ENCODE measurements at places on chromosomes 1 and 21.

DNA sequence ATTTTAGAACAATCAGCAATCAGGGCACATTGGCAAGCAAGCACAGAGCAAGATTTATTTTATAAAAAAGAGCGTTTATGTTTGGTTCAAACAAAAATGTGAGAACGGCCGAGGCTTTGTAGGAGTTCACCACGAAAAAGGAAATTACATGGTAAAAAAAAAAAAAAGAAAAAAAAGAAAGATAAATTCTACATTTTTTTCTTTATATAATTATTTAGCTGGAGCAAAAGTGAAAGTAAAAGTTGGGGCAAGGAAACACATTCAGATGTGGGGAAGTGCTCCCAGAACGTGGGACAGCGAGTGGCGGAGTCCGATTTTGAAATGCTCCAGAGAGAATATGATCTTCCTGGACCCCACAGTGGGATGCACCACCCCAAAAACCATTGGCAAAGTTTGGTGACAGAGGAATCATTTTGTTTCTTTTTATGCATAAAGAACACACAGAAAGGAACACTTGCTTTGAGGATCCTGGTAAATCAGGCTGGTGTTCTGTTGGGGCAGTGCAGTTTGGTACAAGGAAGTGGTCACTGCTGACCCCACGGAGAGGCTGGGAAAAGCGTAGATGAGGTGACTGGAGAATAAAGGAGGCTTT lies 16.3 kb upstream of the ATP5PO start:
- DNase-seq = no peak

DNA sequence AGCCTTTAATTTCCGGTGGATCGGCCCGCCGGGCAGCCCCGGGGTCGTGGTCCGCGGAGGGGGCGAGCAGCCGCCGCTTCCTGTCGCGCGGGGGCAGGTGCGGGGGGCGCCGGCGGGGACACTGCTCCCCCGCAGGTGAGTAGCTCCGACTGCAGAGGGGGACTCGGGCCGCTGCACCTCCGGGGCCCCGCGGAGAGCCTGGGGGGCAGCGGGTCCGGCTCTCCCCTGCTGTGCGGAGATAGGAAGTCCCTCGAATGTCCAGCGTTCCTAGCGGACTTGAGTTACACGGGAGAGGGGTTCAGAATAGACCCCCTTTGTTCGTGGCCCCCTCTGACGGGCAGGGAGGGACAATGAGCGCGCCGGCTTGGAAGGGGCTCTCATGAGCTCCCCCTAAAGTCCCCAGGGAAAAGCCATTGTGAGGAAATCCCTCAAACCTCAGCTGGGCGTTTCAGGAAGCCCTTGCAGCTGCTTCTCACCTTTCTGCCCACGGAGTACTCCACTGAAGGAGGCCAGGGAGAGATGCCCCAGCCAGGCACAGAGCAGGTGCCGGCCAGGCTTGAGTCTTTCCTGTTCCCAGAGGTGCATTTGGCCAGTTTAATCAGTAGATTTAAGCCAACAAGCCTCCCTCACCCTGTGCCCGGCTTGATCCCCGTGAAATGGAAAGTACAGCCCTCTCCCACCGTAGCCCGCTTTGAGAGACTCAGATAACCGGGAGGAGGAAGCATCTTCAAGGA lies 925 bp downstream of the PDE9A start:
- peak; percentile 35 for DNase-seq

DNA sequence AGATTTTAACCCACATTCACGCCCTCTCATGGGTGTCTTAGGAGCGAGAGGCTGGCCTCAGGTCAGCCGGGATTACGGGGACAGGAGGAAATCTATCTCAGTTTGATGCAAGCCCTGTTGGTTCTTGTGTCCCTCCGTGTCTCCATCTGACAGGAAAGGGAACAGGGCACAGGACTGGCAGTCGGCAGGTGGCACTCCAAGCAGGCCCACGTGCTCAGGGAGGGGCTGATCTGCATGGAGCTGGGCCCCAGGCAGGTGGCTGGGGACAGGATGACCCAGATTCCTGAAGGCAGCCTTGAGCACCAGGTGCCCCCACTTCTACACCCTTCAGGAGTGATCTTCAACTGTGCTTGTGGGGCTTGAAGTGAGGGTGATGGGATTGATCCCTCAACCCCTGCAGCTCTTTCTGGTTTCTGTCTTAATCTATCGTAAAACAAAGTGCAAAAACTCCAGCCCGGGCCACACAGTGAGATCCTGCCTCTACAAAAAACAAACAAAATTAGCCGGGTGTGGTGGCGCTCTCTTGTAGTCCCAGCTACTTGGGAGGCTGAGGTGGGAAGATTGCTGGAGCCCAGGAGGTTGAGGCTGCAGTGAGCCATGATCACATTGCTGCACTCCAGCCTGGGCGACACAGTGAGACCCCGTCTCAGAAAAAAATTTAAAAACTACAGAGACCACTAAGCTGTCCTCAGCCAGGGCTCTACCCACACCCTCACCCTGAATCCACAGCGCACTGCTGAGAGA lies 8.3 kb downstream of the PLEKHG5 start:
- no peak for DNase-seq

- no peak for DNase-seq
Measured at GRCh38 chr1:100035214-100035613, 65.4 kb downstream of the SLC35A3 start.

DNA sequence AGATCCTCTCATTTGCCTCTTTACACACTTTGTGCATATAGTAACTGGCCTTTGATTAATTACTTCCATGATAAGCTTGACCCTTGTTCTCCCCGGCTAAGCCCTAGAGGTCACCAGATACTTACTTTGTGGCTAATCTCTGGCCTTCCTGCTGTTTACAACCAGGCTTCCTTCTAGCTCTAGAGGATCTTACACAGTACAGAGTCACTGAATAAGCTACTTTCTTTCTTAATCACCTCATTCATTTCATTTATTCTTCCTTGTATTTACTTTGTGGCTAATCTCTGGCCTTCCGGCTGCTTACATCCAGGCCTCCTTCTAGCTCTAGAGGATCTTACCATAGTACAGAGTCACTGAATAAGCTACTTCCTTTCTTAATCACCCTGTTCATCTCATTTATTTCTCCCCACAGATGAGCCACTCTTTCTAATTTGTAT lies 144.3 kb upstream of the C1orf21 start:
- DNase-seq = no peak

GRCh38 chr1:118933051-118933781 lies 54.9 kb downstream of the TBX15 start:
- no peak for DNase-seq

DNA sequence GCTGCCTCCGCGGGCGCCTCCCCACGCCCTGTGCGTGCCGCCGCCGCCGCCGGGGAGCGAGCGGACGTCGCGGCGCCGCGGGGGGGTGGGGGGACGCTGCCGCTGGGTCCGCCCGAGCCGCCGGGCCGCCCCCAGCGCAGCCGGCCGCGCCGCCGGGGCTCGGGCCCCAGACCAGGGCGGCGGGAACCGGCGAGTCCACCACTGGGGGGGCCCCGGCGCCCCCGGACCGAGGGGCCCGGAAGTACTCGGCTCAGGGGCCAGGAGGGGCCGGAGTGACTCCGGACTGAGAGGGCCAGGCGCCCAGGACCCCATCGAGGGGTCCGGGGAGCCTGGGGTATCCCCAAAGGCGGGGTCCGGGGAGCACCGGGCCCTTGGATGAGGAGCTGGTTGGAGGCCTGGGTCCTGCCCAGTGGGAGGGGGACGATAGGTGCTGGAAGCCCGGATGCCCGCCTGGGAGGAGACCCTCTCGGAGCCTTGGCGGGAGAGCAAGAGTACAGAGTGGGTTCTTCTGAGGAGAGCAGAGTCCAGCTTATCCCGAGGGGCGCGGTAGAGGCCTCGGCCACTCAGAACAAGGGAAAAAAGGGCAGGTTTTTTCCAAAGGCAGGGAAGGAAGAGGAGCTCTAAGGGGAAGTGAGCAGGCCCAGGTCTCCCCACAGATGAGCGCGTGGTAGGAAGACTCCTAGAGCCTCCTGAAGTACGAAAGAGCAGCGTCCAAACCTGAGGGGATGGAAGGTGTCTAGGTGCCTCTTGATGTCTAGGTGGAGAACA lies 556 bp downstream of the GMEB1 start:
- DNase-seq = peak; percentile 66

- DNase-seq = no peak
Measured at GRCh38 chr1:20663969-20664715, 3.0 kb upstream of the DDOST start.

DNA sequence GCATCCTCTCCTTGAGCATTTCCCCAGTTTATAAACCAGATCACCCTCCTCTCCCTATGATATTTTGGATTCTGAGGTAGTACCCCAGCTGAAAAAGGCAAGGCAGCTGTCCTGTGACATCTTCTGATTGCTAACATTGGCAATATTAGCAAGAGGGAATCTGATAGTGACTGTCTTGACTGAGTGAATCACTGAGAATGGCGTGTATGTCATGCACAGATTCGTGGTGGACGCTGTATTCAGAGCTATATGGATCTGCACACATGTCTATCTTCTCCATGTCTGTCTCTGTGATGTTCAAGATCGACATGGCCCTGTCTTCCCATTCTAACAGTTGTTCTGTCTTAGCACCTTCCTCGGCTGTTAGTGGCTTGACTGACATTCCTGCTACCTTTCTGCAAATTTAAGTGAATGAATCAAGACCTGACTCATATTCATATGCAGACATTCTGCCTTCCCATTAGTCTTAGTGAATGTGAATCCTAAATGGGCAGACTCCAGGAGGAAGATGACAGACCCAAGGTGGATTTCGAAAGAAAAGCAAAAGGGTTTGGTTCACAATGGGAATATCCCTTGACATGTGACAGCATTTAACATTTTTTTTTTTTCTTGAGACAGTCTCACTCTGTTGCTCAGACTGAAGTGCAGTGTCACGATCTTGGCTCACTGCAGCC lies 97.7 kb downstream of the PGBD5 start:
- DNase-seq = no peak

DNA sequence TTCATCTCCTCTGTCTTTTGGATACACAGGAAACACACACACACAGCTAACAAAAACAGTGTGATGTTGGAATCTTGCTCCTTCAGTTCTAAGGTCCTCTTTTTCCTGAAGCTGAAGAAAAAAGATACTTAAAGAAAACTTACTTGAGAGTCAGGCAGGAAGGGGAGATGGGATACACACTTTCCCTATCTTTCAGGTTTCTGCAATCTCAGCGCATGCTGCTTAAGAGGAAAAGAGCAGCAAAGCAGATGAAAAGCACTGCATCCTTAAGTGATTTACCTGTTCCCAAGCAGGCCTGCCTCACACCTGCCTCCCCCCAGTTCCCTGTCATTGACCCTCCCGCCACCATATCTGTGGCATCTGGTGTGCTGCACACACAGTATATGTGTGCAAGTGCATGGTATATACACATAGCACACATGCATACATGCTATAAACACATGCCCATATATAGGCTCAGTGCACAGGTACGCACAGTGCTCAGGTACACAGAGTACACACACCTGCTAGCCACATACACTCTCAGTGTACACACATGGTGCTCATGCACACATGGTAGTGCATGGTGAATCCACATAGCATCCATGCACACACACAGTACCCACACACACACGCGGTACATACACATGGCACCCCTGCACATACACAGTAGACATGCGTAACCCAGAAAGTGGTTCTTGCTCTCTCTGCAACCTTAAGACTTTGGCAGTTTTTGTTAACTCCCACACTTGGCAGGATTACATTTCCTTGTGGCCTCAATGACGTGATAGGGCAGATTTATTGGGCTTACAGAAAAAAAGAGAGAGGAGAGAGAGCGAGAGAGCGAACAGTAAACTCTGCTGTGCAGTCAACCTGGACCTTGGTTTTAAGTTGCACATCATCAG lies 166.9 kb downstream of the TOMM20 start:
- peak; percentile 29 for DNase-seq

- DNase-seq = no peak
Measured at GRCh38 chr1:53470155-53470554, 11.0 kb downstream of the DMRTB1 start.

- no peak for DNase-seq
Measured at GRCh38 chr1:18618546-18619466, 11.8 kb upstream of the PAX7 start.

GRCh38 chr1:169474302-169474995 lies 11.3 kb downstream of the SLC19A2 start:
- DNase-seq = no peak

- DNase-seq = no peak
Measured at GRCh38 chr1:52424813-52425212, 20.4 kb downstream of the PRPF38A start.

GRCh38 chr1:44808938-44809917 lies 905 bp downstream of the BTBD19 start:
- DNase-seq = peak; percentile 92

GRCh38 chr1:29258976-29259801 lies 22.9 kb downstream of the PTPRU start:
- DNase-seq = no peak

GRCh38 chr1:93358293-93358692 lies 12.6 kb downstream of the DR1 start:
- DNase-seq = no peak

DNA sequence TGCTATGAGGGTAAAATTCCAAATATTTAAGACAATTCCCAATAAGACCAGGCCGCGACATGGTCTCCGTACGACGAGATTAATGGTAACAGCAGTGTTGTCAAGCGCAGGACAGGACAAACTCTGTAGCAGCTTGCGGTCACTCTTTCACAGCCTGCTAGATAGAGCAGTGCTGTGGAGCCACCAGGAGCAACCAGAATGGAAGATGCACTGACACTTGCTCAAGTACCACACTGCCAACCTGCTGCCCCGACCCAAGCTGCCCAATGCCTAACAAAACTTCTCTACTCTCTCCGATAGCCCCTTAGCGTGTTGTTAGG lies 636 bp downstream of the WARS2 start:
- DNase-seq = no peak

DNA sequence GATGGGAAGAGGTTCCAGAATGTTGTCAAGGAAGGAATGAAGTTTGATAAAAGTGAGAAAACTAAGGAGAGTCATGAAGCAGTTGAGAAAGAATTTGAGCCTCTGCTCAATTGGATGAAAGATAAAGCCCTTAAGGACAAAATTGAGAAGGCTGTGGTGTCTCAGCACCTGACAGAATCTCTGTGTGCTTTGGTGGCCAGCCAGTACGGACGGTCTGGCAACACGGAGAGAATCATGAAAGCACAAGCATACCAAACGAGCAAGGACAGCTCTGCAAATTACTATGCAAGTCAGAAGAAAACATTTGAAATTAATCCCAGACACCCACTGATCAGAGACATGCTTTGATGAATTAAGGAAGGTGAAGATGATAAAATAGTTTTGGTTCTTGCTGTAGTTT lies 142.8 kb downstream of the CDC7 start:
- no peak for DNase-seq

DNA sequence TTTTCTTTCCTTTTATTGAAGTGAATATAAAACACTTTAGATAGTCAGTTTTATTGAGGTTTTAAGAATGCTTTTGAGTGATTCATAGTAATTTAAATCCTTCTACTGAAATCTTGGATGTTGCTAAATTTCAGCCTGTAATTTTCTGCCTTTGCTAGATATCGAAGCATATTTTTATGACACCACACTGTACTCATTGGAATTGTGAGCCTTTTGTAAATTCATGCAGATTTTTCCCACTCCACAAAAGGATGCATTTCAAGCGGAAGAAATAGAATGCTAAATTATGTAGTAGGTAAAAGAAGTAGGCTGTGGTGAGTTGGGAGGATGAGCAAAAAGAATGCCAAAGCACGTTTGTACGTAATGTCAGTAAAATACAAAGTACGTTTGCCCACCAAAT lies 13.8 kb downstream of the SNX7 start:
- no peak for DNase-seq

- no peak for DNase-seq
Measured at GRCh38 chr21:16773206-16773605, 739.6 kb upstream of the CXADR start.

- DNase-seq = no peak
Measured at GRCh38 chr1:163203561-163203960, 845 bp upstream of the RGS5 start.

Measured in stimulated activated naive CD8-positive, alpha-beta T cell treated with anti-CD3 and anti-CD28 coated beads, Interleukin-15, amount 100 ng/mL, for 72 hours (primary cell).